Naive thymus-derived CD8-positive, alpha-beta T cell (primary cell): ENCODE measurements at places on chromosomes 3 and 15.

DNA sequence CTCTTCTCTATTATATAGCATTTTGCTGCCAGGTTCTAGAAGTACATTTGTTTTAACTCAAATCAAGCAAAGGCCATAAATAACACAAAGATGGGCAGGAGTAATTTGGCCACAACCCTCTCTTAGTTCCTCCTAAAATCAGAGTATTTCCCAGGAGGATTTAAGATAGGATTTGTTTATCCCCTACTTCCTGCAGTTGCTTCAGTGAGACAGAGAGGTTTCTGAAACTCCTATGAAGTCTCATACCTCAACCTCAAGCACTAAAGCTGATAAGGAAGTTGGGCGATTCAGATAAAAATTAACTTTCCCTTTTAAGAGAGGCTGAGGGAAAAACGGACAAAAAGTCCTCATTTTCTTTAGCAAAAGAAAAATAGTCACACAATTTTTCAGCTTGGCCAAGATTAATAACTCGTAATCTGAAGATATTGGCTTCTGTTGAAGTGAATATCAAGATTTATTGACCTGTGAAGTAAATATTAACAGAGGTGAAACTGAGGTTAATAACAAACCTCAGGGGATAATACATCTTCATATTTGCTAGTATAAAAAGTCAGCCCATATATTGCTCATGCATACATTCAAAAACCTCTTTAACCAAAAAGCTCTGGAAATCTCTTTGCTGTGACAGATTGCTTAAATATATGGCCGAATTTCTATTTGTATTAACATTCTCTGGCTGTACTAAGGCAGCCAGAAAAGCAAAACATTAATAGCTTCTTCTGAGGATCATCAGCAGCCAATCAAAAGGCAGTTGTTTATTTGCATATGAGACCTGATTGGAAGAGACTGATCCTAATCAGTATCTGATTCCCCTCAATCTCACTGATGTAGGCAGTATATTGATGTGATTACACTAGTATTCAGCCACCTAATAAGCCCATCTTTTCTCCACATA lies 90.6 kb upstream of the GADL1 start:
- H3K4me3 ChIP-seq = no peak overlapping the region
- DNase-seq = no peak
- peaks cover 6% of the 10 kb centered on the region for H3K27me3 ChIP-seq
- no peak overlapping the region for H3K27ac ChIP-seq
- H3K4me1 ChIP-seq = no peaks in the 10 kb centered on the region

DNA sequence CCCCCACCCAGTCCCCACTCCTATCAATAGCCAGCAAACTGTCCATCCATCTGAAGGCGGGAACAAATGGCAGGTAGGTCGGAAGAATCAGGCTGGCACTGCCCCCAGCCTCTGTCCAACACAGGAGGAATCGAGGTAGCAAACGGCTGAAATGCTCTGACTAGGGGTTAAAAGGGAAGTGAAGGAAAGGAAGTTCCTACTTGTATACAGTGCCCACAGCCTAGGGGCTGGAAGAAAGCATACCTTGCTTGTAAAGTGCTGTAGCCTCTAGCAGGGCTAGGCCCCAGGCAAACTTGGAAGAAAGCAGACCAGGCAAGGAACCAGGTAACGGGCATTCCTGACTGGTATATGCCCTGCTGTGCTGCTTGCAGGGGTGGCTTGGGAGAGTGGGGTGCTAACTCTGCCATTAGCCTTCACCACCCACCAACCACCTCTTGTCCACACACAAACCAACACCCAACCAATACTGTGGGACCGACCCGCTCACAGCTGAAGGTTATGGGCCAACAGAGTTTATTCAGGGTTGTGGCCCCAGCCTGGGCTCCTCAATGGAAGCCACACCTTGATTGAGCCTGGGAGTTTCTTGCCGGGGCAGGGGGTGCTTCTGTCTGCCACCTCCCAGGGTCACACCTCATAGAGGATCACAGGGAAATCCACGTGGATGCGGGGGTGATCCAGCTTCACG lies 2.4 kb downstream of the TUSC2 start:
- H3K27me3 ChIP-seq = no peaks in the 10 kb centered on the region
- peaks cover 18% of the 10 kb centered on the region for H3K36me3 ChIP-seq
- no peak overlapping the region for H3K4me3 ChIP-seq
- no peak for DNase-seq

DNA sequence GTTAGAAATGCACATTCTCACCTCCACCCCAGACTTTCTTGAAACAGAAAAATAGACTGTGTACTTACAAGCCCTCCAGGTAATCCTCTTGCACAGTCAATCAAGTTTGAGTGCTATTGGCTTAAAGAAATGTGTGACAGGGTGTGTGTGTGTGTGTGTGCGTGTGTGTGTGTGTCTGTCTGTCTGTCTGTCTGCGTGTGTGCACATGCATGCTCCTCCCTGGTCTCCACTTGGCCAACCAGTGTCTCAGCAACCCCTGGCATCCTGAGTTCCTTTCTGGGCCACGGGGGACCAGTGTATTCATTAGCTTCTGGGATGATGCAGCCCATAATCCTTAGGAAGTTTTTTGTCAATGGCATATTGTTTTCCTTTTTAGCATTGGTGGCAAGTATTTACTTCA lies 128.8 kb upstream of the IL12A start:
- H3K36me3 ChIP-seq = no peaks in the 10 kb centered on the region
- H3K4me1 ChIP-seq = peaks cover 2% of the 10 kb centered on the region
- no peak for DNase-seq

- peaks cover 10% of the 10 kb centered on the region for H3K36me3 ChIP-seq
- H3K4me3 ChIP-seq = no peak overlapping the region
- H3K27ac ChIP-seq = no peak overlapping the region
- DNase-seq = no peak
- no peaks in the 10 kb centered on the region for H3K27me3 ChIP-seq
These were observed 171.0 kb downstream of the FNDC3B start for GRCh38 chr3:172210355-172210754.

DNA sequence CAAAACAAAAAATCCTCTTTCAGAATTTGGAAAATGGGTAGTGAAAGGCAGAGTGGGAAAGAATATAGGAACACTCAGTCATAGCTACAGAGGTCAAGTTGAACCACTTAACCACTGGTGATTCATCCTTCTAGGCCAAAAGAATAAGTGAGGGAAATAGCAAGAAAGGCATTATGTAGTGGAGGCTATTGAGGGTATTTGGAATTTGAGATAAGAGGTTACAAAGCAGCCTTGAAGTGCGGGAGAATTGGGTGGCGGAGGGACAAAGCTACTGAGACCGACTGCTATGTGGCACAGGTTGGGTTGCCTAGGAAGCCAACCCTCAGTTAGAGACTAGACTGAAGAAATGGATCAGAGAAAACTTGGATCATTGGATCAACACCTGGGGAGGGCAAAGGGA lies 109.5 kb downstream of the SYNPR start:
- H3K4me1 ChIP-seq = no peaks in the 10 kb centered on the region
- H3K27me3 ChIP-seq = peaks cover 8% of the 10 kb centered on the region
- no peaks in the 10 kb centered on the region for H3K36me3 ChIP-seq
- no peak overlapping the region for H3K4me3 ChIP-seq
- no peak overlapping the region for H3K27ac ChIP-seq

- no peak overlapping the region for H3K4me3 ChIP-seq
- no peaks in the 10 kb centered on the region for H3K36me3 ChIP-seq
- H3K4me1 ChIP-seq = no peaks in the 10 kb centered on the region
- H3K27me3 ChIP-seq = peaks cover 28% of the 10 kb centered on the region
- no peak for DNase-seq
These were observed 90.9 kb downstream of the SAMMSON start for GRCh38 chr3:70090322-70090913.
